ENCODE measurements at places on chromosomes 5 and 9.

- no peak for DNase-seq
These were observed 1359.8 kb upstream of the CDH9 start for GRCh38 chr5:28398185-28398584.

DNA sequence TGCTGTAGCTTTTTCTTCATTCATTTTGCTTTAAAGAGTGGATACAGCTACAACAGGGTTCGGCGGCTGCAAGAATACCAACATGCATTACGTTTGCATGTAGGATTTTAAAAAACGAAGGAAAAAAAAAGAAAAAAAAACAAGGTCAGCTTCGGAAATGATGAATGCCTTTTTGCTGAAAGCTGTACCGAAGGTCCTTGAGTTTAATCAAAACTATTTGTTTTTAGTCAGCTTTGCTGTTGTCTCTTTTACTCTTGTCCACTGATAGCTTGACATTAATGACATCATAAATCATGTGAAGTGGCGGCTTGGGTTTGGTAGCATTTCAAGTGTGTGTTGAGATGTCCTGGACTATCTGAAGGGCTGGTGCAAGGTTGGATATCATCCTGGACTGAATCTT, 779.1 kb downstream of the NR2F1-AS1 start:
- no peak for DNase-seq

DNA sequence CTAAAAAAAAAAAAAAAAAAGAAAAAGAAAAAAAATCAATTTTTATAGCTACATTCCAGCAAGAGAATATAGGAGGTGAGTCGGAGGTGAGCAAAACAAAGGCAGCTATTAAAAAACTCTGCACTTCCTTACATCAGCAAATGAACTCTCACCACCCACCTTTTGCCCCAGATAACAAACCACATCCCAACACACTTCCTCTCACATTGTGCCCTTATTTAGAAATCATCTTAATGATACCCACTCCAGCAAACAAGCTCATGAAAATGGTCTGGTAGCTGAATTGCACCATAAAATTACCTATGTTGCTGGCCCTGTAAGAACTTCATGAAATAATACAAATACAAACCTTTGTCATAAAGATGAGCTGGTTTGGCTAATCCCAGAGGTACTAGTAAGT, 82.9 kb downstream of the CEMIP2 start:
- no peak for DNase-seq

- DNase-seq: no peak
These were observed 24.8 kb downstream of the IL6ST start for GRCh38 chr5:55969956-55970355.

DNA sequence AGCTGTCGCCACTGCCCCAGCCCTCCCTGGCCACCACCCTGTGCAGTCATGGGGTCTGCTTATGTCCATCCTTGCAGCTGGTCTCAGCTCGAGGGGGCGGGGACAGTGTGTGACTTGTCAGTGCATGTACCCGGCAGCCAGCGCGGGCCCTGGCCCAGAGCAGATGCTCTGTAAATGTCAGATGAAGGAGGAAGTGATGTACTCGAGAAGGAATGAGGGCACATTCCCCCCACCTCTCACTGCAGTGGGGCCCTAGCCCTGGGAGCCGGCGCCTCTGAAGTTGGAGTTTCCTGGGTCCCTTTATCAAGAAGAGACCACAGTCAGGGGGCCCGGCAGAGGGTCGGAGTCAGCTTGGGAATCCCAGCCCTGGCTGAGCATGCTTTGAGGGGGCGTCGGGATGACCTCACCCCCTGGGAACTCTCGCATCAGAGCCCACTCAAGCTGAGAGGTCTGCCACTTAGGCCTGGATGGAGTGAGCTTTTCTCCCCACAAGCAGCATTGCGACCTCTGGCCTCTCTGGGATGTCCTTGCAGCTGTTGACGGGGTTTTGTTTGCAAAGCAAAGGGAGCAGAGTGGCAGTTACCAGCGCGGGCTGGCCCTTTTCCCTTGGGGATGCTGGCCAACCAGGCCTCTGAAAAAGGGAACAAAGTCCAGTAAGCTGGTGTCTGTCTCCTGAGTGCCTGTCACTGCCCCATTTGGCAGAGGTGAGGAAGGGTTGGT, 19.0 kb downstream of the NEURL1B start:
- peak; percentile 60 for DNase-seq

DNA sequence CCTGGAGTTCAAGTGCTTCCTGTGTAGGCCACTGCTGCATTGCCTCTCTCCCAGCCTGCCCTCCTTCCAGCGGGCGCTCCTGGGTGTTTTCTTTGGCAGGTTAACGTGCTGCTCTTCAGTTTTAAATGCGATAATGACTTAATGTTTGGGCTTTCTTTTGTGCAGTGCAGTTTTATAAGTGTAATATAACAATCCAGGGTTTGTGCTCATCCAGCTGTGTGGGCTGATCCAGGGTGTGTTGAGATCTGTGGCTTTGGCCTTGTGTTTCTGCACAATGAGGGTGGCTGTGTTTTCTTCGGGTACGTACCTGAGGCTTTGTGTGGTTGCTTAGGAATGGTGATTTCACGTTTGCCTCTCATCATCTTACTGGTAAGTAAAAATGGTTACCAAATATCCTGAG, 50.6 kb downstream of the PCSK5 start:
- DNase-seq: no peak

DNA sequence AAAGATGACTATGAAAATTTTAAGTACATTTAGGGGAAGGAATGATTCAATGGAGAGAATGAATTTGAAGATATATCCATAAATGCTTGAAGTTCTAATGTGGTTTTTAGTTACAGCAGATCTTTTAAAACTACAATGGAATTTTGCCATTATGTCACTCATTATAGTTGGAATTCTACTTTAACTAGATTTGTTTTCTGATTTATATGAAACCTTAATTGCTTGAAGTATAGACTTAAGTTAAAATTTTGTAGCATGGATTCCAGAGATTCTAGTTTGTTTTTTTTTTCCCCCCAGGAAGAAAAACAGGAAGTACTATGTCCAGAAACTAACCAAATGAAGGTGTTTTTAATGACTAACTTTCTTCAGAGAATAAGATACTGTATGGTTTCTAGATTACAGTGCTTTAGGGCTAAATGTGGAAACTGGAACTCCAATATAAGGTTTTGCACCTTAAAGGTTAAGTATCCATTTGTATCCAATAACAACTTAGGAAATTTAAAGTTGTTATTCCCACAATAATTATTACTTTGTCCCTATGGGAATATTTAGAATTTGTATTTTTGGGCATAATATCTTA, 70.3 kb downstream of the ZSWIM6 start:
- DNase-seq: no peak

GRCh38 chr5:90709323-90710155, 150.9 kb downstream of the ADGRV1 start:
- no peak for DNase-seq

Data from occipital lobe (tissue), 3 donors.